Activated CD4-positive, alpha-beta T cell treated with anti-CD3 and anti-CD28 coated beads, Interleukin-2, amount 10 ng/mL, durations not matched to agents 24 days and 14 days (primary cell): ENCODE measurements at places on chromosomes 6 and 20.

DNA sequence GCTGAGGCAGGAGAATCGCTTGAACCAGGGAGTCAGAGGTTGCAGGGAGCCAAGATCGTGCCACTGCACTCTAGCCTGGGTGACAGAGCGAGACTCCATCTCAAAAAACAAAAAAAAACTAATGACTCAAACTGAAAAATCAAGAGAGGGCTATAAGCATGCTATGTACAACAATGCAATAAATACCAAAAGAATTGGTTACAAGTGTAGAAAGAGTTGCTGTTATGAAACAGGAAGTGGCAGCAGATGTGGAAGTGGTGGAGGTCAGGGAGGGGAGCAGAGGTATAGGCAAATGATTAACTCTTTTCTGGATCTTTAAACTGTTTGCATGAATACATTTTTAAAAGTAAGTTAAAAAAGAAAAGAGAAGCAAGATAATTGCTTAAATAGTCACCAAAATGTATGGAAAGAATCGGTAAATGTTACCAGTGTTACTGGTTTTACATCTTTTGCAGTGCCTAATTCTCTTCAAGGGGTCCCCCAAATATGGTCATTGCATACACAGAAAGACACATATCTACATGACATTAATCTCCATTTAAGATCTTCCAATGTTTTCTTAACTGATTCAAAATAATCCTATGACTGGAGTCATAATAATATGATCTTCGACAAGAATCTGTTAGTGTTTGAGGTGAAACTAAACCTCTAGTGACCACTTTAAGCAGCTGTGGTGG is 15.0 kb downstream of the CALHM6 start:
- DNase-seq, result peak; percentile 85

DNA sequence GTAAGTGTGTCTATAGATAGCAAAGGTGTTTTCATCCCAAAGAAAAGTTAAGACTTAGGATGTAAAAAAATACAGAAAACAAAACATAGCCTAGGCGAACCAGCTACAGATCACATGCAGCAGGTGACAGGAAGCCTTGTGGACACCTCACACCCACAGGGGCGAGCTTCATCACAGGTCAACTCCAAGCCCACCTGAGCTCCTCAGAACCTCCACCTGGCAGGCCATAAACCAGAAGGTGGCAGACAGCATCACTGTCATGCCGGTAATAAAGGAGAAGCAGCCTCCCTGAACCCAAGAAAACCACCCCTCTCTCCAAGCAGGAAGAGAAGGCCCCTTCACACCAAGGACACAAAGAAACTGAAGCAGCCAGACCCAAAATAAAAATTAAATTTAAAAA is 1.0 kb downstream of the RALGAPA2 start:
- DNase-seq, result peak; percentile 75

DNA sequence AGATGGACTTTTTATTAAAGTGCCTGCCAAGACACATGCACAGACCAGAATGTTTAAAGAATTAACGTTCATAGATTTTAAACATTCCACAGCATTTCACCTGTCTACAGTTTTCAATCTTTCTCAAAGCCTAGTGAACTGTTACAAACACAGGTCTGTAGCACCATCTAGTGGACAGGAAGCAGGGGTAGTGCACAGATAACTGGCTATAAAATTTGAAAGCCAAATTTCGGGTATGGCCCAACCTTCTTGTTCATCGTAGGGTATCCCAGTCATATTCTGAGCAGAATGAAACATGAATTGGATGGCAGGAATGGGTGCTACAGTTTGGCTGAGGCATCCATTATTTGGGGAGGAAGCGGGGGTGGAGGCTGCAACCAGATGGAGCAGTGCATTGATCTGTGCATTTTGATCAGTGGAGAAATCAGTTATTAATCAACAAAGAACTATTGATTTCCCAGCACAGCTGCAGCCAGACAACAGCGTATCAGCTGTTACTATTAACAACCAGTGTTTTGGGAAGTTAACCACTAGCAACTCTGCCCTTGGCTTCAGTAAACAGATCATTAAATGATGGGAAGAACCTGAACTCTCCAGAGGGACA is 56.1 kb upstream of the B3GAT2 start:
- peak; percentile 75 for DNase-seq

DNA sequence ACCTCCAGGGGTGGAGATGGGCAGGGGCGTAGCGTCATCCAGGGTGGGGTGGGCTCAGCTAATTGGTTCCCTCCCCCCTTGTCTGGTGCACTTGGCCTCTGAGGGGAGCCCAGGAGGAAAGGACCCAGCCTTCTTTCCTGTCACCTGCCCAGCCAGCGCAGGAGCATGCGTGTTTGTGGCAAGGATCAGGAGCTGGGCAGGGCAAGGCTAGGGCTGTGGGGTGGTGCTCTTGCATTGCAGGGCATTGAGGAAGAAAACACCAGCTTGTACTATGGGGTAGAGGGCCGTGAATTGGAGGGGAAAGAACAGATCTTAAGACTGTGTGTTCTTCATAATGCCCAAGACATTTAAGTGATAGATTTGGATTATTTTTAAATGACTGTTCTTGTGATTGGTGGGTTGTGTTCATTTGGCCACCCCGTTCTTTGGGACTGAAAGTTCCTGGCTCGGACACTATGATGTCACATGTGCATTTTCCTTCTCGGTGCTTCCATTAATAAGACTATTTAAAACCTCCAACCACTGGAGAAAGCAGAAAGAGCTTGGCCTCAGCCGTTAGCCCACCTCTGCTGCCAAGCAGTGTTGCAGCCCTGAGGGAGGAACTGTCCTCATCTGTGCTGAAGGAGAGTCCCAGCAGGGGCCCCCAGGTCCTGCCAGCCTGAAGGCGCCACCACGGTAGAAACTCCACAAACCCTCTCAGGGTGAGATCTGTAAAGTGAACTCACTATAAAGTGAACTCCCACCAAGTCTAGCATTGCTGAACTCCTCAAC is 136.2 kb upstream of the INSM1 start:
- DNase-seq, result no peak

DNA sequence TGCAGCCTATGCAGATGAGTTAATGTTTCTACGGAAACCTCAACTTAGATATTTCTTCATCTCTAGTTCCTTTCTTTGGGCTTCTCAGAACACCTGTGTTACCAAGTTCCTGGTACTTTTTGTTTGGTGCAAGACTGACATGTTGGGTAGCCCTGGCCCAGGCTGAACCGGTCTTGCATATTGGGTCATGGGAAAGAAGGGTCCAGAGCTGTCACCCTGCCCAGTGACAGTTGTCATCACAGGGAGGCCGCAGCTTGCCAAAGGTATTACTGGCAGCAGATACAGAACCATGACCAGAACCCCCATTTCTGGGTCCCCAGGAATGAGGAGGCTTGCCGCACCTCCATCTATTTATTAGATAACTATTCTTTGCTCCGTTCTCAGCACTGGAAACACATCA is 40.2 kb downstream of the PDYN start:
- DNase-seq, result no peak

DNA sequence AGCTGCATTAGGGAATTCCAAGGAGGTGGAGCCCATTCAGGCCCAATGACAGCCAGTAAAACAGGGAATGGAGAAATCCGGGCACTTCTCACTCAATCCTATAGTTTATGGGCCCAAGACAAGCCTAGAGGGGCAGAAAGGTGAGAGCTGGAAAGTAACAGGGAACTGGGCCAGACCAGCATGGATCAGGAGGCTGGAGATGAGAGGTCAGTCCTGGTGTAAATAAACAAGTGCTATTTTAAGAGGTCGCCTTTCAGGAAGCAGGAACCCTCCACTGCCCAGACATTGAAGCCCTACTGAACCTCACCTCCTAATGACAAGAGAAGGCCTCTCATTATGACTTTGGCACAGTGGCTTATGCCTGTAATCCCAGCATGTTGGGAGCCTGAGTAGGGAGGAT is 57.2 kb upstream of the TGM3 start:
- DNase-seq, result no peak

DNA sequence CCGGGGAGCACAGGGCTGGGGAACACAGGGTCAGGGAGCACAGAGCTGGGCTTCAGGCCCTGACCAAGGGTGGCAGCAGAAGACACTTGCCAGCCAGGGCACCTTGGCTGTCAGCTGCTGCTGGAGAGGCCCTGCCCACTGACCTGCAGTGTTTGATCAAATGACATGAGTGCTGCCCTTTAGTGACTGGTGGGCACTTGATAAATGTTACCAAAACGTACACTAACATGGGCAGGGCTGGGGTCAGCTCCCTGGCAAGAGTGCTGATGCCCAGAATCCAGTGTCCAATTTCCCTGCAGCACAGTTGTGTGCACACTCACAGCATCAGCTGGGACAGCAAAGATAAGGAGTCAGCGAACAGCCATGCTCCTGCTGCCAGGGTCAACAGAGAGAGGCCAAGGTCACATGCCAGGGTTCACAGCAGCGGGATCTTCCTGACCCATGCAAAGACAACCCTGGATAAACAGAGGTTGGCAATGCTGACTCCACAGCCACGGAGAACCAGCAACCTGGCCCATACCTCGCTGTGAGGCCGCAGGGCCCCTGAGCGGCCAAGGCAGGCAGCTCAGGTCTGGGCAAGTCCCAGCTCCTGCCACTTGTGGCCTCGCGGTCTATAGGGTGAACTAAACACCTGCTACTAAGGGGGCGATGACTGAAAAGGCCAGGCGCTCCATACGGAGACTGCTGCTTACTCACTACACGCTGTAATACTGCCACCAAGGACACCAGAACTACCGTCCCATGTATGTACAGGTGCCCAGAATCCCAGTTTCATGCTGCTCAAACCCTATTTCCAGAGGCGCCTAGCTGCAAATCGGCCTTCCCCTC is 46.3 kb downstream of the NINL start:
- DNase-seq, result no peak

DNA sequence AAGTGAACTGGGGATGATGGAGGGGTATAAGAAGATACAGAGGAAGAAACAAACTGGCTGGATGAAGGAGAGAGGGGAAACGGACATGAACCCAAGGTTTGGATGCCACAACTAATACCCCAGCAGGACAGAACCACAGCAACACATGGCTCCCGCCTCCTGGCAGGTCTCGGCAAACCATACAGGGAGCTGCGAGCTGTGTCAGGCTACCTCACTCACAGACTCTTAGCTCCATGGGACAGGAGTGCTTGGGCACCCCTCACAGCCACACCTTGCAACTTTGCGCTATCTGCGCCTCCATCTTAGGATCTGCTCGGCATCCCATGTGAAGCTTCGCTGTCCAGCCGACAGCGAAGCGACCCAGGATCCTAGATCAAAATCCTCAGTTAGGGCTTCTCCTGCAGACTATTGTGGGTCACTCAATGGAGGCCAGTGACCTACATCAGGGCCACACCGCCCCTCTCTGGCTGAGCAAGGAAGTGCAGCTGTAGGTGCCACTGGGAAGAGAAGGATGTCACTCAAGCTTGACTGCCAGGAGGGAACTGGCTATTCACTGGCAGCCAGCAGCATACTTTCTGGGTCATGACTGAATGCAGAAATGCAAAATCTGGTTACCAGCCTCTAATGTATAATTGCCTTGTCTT is 174.4 kb upstream of the RIN2 start:
- DNase-seq, result peak; percentile 74

DNA sequence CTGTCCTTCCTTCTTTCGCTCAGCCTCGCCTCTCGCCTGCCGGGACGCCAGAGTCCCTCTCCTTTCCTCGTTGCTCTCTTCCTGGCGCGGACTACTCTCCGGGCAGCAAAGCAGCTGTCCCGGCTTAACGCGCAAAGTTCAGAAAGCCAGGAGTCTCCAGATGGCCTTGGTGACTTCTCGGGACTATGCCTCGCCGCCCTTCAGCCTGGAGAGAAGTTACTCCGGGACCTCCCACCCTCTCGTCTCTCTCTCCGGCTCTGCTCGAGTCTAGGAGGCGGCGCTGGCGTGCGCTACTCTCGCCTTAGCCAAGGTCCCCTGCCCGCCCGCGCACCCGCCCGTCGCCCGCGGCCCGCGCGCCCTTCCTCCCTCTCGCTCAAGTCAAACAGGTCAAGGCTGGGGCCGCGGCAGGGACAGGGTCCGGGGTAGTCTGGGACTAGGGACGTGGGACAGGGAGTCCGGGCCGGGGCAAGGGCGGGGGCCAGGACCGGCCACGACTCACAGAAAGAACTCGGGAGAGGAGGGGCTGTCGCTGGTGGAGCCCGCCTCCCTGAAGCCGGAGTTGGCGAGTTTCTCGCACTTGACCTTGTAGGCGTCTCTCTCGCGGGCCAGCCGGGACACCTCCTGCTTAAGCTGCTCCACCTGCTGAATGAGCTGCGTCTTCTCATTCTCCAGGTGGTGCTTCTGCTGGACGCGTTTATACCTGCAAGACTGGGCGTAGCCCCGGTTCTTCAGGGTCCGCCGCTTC is 1.5 kb downstream of the MAFB start:
- DNase-seq, result peak; percentile 59

DNA sequence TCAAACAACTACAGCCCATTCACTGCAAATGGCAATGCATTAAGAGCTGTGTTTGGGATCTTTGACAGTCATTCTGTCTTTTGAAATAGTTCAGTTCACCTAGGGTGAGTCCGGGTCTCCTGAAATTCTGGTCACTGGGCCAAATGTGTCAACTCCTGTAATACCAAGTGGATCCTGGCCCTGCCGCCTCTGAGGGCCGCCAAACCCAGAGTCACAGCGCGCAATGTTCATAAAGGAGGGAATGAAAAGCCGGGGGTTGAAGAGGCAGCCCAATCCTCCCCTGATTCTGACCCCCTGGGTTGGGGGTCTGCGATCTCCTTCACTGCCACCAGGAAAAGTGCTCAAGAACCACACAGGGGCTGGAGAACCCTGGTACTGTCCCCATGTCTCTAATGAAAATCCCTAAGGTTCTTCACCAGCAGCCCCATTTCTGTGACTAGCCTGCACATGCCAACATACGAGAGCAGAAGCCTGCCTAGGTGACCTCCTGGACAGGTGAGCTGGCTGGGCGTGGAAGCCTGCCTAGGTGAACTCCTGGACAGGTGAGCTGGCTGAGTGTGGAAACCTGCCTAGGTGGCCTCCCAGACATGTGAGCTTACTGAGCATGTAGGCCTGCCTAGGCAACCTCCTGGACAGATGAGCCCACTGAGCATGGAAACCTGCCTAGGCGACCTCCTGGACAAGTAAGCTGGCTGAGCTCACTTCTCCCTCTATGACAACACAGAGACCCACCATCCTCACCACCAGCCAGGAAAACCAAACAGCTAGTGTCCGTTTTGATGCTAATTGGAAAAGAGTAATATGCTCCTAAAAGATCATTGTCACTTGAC is 16.1 kb upstream of the APMAP start:
- no peak for DNase-seq

GRCh38 chr20:47735412-47736400 is 49.6 kb downstream of the SULF2 start:
- no peak for DNase-seq

DNA sequence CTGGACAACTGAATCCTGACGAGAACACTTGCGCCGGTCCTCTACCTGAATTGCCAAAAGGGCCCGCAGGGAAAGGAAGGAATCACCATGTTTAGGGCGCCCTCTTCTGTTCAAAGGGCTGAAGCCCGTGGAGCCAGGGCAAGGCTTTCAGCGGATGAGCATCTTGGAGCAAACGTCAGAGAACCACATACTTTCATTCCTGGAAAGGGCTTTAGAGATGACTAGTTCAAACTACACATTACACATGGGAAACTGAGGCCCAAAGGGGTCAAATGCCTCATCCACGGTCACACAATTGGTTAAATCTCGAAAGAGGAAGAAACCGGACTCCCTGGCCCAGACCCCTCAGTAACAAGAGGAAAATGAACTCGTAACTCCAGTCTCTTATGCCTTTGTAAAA is 11.5 kb upstream of the ZNF133 start:
- DNase-seq, result peak; percentile 91
